HCT116 (cell line): ENCODE measurements at places on chromosomes 12 and 14.

- DNase-seq = no peak
Measured at GRCh38 chr14:95943699-95944098, 67.1 kb downstream of the TUNAR start.

GRCh38 chr14:74539503-74539902, 45.9 kb downstream of the ISCA2 start:
- DNase-seq = no peak

- no peak for DNase-seq
Measured at GRCh38 chr12:94126067-94126466, 22.3 kb upstream of the PLXNC1 start.

DNA sequence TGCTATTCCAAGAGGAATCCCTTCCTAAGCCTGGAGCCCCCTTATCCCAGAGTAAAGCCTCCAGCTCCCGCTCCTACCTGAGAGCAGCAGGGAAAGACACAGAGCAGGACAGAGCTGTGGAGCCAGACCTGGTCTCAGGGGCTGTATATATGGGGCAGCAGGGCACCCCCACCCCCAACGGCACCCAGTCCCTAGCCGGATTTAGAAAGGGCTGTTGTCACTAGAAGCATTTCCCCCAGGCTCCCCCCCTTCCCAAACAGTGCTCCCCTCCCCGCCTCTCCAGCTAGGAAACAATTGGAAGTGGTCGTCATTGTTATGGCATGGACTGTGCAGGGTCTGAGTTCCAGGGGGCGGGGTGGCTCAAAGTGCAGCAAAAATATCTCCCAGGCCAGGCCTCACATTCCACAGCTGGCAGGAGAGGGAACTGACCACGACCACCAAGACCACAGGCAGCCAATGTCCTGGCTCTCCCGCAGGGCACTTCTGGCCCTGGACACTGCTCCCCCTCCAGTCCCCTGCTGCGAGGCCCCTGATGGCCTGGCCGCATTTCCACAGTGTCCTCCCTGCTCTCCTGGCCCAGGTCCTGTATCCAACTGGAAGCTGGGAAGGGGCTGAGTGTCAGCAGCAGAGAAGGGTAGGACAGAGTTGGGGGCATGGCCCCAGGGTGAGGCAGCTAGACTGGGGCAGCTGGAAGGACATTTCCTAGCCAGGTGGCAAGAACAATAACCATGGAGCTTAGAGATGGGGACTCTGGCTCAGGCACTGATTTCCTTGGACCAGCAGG, at the start of gene MYH7:
Gene MYH7 (minus strand): TSS at position 118 of the 784 bp plus-strand sequence. CDS start 1,928 bp downstream, outside the sequence.
- no peak for DNase-seq

DNA sequence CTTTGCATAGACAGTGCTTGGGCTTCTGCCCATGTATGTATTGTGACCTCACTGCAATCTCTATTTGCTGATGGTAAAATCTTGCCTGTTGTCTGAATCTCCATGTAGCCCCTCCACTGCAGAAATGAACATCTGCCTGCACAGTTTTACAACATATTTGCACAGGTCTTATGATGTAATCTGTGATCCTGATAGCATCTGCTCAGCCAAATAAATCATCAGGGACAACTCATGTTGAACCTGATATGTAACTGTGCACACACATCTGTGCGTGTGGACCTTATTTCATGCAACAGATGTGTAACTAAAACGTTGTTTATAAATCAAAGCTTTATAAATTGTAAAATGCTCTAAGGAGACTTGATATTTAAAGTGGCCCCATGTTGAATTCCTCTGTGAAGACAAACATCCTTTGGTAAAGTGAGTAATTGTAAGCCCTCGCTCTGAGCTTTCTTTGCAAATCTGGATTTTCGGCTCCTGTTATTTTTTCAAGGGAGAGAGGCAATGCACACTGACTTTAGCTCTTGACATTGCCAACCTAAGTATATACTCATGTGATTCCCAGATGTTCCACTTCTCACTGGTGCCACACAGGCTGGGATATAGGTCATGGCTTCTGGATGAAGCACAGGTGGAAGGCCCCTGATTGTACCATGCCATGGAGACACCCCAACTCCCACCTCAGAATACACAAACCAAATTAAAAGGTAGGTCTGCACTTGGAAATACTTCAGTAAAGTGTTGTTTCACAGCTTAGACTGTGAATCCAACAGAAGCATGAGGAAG, 371.3 kb downstream of the GRIN2B start:
- DNase-seq = no peak

DNA sequence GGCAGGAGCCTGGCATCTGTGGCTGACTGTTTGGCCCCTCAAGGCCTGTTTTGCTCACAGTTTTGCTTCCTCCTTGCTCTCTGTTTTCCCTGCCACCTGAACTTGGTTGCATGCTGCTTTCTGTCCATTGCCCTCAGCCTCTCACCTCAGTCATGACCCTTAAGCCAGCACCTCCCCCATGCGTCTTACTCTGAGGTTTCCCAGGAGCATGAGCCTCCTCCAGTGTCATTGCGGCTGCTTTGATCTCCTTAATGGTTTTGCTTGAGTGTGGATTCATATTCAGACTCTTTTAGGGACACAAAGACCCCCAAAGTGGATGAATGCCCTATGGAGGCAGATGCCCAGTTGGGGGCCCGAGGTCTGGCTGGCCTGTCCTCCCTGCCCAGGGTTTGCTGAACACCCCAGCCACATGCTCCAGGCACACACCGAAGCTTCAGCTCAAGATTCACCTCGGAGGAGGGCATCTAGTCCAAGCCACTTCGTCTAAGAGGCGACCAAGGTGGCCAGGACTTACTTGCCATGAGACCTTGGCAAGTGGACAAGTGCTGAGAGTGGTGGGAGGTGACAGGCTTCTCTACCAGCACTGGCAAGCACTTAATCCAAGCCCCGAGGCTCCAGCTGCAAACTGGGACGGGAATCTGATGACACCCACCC, 95.4 kb upstream of the DIO3 start:
- DNase-seq = no peak

GRCh38 chr14:55505846-55506245, 65.4 kb upstream of the TBPL2 start:
- DNase-seq = no peak

GRCh38 chr14:58738189-58738836, 100.6 kb downstream of the DACT1 start:
- no peak for DNase-seq

GRCh38 chr14:100824901-100825712, 811 bp upstream of the MEG3 start:
- DNase-seq = no peak
